ENCODE measurements at places on chromosomes 6 and 20.

DNA sequence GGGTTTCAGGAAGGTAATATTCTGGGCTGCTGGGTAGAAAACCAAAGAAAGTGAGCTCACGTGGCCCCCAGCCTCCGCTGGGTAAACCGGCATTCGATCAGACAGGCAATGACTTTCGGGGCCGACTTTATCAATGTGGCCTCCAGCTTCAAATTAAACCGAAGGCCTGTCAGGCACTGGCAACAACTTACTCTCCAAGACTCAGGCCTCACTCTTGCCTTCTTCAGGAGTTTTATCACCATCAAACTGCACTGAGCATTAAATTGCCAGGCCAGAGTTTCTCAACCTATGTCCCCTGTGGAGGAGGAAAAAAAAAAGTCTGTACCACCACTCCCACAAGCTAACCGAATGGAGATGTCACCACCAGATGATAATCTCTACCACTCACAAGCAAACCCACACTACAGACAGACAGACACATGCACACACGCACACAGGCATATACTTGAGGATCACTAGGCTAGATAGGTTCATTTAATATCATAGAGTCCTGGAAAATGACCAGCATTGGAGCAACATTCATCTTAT is 1.1 kb upstream of the MBOAT1 start:
- peak; percentile 57 for DNase-seq

- no peak for DNase-seq
Observed at GRCh38 chr20:13094976-13095375, 86.2 kb downstream of the SPTLC3 start.

DNA sequence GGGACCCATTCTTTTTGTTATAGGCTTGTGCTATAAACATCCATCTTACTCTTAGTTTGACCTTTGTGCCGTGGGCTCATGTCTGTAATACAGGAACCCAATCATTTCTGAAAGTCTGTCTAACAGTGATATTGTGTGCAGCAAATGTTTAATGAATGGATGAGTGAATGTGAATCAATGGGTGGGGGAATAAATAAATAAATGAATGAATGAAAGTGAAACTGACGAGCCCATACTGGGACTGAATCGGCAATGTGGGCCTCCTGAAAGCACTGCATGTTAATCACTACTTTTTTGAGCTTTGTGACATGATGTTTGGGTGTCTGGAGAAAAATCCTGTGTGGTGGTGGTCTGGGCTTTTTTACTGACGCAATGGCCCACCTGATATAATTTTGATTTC is 175.0 kb downstream of the GMPR start:
- DNase-seq, result no peak

DNA sequence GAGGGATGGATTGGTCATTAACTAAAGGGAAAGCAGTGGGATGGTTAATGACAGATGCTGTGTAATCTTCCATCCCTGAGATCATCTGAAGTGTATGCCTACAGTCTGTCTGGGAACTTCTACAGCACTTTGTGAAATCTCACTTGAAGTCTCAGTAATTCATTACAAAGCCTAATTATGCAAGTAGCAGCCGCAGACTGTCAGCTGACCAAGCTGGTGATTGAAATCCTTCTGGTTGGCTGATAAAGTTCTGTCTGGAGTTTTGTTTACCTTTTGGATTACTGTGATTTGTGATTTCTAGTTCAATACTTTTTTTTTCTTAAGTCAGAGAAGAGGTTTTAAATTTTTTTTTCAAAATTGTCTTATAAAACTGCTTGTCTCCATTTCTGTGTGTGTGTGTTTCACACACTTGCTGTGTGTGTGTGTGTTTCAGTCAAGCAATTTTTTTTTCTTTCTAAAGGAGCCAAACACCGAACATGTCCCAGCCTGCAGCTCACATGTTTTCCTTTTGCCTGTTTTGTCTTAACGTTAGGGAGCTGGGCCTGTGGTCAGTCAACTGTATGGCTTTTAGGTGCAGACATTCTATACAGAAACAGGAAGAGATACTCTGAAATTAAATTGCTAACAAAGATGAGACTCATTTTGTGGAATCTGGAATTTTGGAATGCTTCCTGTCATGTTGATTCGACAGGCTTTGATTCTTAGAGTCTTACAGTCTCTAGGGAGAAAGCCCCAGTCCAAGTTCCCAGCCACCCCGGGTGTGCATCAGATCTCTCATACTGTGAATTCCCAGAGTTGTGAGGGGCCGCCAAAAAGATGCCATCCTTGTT is 28.5 kb upstream of the ADGRF4 start:
- peak; percentile 10 for DNase-seq

- DNase-seq, result no peak
Observed at GRCh38 chr6:146990821-146991798, 213.1 kb upstream of the STXBP5 start.

- no peak for DNase-seq
Observed at GRCh38 chr6:4931530-4932227, 72.2 kb downstream of the RPP40 start.

- DNase-seq, result no peak
Observed at GRCh38 chr6:75752365-75752764, 3.3 kb downstream of the MYO6 start.

- DNase-seq, result no peak
Observed at GRCh38 chr6:30714263-30714662, 2.8 kb downstream of the MDC1 start.

GRCh38 chr6:63724721-63725120 is 89.1 kb downstream of the PHF3 start:
- DNase-seq, result no peak

GRCh38 chr6:113317442-113317841 is 539.7 kb upstream of the MARCKS start:
- DNase-seq, result no peak

DNA sequence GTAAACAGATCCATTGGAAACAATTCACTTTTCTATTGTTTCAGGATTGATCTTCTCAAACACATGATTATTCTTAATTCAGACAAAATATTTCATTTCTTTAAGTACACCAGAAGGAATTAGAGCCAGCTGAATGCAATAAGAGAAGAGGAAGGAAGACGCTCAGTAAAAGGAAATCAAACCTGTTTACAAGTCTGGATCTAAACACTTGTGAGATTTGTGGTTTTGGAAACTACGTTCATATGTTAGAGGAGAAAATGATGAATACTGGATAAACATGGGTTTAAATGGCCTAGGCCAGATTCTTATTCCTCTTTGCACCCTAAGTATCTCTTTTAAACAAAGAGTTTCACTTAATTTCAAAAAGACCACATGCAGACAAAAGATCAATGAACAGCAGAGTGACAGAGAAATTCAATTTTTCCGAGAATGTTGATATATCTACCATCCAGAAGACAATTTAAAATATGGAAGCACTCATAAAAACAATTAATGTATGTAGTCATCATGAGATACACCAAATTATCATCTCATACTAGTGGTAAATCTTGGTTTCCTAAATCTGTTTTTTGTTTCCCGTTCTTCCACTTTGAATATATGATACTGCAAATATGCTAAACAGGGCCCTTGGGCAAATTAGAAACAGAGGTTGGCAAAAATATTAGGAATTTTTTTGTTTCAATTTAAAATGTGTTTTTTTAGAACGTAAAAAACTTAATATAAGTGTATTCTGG is 703.5 kb upstream of the CITED2 start:
- no peak for DNase-seq

DNA sequence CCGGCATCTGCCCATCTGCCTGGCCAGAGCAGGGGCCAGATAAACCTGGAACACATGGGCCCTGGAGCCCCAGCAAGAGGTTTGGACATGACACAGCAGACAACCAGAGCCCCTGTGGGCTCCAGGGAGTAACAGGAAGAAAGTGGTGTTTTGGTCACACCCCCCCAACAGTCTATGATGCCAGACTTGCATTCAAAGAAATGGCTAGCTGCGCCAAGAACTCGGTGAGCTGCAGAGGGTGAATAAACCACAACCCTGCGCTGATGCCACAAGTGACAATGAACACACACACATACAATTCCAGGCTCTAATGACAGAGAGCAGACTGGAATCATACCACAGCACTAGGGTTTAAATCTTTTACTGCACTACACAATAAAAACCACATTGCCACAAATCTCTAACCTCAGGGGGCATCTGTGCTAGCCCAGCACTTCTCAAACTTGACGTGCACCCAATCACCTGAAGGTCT is 34.0 kb downstream of the TRERF1 start:
- peak; percentile 66 for DNase-seq

GRCh38 chr6:150584596-150584995 is 15.1 kb upstream of the PLEKHG1 start:
- no peak for DNase-seq

Measured in MV-4-11 (cell line).